NCI-H2227 treated with DMSO at 0.1 percent for 48 hours (cell line): ENCODE measurements at places on chromosomes 6 and 20.

DNA sequence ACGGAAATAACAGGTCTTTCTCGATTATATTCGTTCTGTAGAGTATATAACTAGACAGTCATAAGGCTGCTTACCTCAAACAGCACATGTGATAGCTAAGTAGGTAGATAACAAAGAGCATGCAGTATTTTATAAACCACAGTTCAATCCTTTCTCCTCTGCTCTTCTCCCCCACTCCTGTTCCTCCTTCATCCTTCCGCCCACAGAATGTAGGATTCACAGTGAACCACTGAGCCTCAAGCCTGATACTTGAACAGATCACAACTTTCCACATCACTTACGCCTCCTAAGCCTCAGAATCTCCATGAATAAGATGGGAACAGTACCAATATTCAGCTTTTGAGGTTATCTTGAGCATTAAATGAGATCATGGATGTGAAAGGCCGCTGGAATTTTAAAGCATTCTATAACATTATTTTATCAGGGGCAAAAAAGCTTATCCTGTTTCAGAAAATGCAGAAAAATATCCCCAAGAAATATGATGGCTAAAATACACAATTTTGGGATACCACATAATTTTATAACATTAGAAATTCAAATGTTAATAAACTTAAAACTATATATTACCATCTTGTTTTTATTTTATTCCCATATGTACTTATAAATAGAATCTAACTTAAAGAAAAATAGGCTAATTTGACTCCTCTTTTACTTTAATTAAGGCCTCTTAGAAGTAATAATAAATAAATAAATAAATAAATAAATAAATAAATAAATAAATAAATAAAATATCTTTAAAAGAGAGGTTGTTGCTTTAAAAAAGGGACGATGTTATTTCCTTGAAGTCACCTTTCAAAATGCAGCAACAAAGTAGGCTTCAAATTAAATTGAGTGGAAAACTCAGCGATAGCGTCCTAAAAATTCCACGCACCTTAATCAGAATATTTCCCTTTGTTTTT is 33.4 kb downstream of the MTFR2 start:
- DNase-seq, result no peak

GRCh38 chr6:129632172-129632613 is 77.8 kb downstream of the ARHGAP18 start:
- no peak for DNase-seq

DNA sequence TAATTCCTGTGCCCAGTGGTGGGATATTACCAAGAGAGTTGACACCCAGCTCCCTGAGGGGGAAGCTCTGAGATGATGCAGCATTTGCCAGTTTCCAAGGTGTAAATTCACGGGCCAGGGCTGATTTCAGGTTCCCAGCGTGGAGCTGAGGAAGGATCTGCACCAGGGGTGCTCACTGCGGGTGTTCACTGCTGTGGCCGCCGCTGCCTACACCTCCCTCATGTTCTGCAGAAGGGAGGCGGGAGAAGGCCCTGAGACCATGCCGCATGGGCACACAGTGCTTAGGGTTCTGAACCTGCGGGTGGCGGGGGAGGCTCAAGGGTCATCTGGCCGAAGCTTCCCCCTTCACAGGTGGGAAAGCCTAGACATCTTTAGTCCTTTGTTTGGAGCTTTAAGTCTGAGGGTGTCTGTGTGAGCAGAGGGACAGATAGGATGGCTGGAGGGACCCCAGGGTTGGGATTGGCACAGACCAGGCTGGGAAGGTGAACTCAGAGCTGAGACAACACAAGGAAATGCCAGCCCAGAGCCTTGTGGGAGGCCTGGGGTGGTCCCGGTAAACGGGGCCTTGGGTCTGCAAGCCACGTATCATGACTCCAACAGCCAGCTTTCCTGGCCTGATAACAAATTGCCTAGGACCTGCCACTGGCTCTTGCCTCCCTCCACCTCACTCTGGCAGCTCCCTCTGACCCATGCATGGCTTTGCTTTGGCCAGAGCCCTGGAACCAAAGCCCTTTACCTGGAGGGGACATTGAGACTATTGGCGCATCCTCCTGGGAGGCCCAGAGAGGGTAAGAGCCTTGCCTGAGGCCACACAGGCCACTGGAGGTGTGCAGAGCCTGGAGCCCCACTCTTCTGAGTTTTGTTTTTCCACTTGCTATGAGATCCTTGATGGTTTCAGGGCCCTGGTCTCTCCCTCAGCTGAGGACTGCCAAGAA is 40.4 kb downstream of the SYNJ2 start:
- no peak for DNase-seq

- no peak for DNase-seq
Measured at GRCh38 chr6:23073821-23074220, 504.5 kb downstream of the HDGFL1 start.

DNA sequence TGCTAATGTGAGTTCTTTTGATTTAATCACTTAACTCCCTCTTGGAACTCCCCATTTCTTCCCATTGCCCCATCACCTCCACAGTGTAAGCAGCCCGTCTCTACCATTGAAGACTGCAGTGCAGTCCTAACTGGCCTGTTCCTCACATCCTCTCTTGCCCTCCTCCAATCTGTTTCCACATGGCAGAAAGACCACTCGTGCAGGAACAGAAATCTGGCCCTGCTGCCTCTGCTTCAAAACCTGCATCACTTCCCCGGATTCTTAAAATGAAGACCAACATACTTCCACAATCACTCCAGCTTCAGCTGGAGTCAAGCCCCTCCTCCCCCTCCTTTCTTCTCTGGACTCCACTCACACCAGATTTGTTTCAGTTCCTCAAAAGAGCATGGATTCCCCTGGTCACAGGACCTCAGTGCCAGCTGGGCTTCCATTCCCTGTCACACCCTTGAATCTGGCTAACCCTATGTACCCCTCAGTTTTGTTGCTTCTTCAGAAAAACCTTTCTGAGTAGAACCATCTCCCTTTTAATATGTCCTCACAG is 802.3 kb downstream of the MAFB start:
- DNase-seq, result no peak

DNA sequence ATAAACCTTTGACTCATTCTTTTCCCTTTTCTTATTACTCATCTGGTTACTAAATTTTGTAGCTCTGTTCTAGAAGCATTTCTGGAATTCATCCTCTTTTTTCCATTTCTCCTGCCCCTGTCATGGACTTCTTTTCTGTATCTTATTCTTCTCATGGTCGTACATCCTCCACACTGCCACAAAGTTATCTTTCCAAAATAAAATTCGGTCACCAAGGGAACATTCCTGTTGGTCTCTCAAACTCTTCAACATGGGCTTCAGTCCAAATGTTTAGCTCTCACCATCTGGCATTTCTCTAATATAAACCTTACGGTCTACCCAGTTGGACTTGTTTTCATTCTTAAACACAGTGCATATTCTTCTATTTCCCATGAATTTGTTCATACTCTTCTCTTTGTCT is 428.8 kb upstream of the ID4 start:
- DNase-seq, result no peak
